ENCODE measurements at places on chromosomes 5 and 9.

- no peak for DNase-seq
Observed at GRCh38 chr5:65906256-65906655, 20.1 kb upstream of the ERBIN start.

DNA sequence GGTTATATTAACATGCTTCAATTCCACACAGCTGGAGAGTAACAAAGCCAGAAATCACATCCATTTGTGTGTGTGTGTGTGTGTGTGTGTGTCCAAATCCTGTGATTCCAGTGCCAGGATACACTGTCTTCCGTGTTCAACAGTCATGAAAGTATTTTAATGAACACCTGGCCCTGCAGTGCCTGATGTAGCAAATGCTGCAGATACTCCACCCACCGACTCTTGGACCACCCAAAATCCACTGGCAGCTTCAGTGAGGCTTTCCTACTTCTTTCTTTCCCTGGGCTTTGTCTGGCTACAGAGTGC lies 13.1 kb upstream of the INSYN2B start:
- no peak for DNase-seq

DNA sequence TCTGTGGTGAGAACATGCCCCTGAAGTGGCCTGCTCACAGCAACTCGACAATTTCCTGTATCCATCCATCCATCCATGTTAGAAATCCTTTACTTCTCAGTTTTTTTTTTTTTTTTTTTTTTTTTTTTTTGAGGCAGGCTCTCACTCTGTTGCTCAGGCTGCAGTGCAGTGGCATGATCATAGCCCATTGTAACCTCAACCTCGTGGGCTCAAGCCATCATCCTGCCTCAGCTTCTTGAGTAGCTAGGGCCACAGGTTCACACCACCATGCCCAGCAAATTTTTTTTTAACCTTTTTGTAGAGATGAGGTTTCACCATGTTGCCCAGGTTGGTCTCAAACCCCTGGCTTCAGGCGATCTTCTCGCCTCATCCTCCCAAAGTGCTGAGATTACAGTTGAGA lies 259.1 kb downstream of the ARHGAP26 start:
- DNase-seq, result no peak

- DNase-seq, result peak; percentile 36
Observed at GRCh38 chr5:17113174-17113958, 104.1 kb upstream of the BASP1 start.

DNA sequence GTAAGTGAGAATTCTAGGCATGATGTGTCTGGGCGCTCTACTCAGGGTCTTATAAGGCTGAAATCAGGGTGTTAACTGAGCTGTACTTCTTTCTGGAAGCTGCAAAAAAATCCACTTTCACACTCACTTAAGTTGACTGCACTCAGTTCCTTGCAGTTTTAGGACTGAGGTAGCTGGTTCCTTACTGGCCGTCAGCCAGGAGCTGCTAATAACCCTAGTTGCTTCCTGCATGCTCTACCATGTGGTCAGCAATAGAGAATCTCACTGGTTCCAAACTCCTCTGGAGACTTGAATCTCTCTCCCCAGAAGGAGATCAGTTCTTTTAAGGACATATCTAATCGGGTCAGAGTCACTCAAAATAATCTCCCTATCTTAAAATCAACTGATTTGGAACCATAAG lies 911.2 kb downstream of the EFNA5 start:
- no peak for DNase-seq

- peak; percentile 95 for DNase-seq
Observed at GRCh38 chr5:154517181-154517580, 39.2 kb upstream of the HAND1 start.

GRCh38 chr5:176413709-176414191 lies 2.6 kb downstream of the CLTB start:
- DNase-seq, result no peak

DNA sequence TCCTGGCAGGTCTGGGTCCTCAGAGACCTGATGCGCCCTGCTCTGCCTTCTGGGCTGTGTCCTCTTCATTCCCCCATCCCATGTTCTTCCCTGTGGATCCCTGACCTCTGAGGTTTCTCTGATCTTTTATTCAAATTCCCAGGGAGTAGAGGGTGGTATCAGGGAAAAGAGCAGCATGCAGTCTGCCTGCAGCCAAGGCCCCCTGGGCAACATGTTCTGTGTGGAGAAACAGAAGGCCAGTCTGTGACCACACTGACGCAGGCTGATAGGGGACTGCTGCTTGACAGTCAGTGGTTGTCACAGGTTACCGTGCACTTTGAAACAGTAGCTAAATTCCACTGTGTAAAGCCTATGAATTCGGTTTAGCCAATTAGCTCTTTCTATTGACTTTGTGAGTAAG lies 156.6 kb upstream of the IRX2 start:
- DNase-seq, result no peak

GRCh38 chr5:80867233-80867632 lies 92.9 kb upstream of the RASGRF2 start:
- no peak for DNase-seq

DNA sequence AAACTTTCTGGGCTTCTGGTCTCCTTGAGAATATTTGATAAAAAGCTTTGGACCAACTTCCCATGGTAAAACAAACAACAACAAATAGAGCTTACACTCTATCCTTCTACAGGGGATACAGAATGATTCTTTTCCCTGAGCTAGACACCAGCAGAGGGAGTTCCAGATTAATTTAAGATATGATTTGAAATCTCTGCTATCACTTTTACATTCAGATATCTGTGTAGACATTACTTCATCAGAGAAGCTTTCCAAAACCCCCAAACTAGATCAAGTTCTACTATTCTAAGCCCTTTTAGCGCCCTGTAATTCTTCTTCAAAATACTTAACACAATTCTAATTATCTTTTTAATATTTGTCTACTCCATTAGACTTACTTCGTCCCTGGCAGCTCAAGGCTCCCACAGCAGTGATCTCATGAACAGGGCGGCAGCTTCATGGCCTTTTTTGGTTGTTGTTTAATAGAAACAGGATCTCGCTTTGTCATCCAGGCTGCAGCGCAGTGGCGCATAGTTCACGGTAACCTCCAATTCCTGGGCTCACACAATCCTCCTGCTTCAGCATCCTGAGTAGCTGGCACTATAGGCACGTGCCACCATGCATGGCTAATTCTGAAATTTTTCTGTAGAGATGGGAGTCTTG lies 955 bp upstream of the GALNT12 start:
- no peak for DNase-seq

- DNase-seq, result no peak
Observed at GRCh38 chr5:179697108-179697507, 1.7 kb upstream of the CANX start.

DNA sequence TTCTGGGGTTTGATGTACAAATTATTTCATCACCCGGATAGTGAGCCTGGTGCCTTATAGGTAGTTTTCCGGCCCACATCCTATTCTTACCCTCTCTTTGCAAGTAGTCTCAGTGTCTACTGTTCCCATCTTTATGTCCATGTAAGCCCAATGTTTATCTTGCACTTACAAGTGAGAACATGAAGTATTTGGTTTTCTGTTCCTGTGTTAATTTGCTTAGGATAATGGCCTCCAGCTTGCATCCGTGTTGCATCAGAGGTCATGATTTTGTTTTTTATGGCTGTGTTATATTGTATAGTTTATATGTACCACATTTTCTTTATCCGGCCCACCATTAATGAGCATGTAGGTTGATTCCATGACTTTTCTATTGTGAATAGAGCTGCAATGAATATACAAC lies 136.5 kb downstream of the PRR16 start:
- no peak for DNase-seq

- no peak for DNase-seq
Observed at GRCh38 chr5:8844206-8844605, 701.7 kb downstream of the SEMA5A start.

DNA sequence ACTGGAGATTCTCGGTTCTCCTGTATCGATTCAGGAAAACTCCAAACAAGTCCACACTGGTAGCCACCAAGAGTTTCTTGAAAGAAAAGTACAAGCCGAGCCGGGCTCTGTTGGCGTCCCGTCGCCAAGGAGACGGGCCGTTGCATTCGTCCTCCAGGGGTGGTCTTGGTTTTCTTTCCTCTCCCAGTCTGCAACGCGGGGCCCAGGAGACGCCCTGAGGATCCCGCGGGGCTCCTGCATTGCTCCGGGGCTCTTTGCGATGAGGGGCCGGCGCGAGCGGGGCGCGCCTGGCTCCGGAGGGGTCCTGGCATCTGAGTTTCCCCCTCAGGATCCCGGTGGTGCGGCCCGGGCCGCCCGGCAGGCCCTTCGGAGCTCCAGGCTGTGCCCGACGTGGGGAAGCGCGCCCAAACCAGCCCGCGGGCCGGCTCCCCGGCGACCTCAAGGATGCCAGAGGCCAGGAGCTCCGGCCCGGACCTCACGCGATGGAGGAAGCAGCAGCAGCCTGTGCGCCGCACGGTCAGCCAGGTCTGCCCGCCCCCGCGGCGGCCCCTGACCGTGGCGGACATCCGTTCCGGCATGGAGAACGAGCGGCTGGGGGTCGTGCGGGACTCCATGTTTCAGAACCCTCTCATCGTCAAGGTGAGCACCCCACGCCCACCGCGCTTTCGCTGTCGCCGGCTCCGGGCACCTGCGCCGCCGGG lies at the start of gene CFAP77:
Gene CFAP77, plus strand, starts transcription at position 384 of the 701 bp plus-strand sequence. Its CDS starts 61 bp downstream, at position 445.
- DNase-seq, result peak; percentile 75

DNA sequence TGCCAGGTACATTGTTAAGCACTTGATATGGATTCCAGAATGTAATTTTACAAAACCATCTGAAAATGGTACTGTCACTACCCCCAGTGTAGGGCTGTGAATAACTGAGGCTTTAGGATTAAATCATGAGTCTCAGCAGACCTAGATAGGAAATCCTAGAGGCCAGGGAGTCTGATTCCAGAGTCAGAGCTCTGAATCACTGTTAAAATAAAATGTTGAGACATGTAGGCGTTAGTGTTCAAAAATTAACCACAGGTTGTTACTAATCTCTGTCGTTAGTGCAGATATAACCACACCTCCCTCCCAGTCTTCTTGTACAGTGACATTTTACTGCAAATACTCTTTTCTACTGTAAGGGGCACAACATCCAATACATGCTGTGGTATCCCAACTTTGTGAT lies 1828.8 kb downstream of the MAT2B start:
- DNase-seq, result no peak

GRCh38 chr5:85538362-85538761 lies 1079.4 kb upstream of the COX7C start:
- DNase-seq, result no peak

GRCh38 chr9:81737871-81738507 lies 48.6 kb upstream of the TLE1 start:
- DNase-seq, result no peak

- DNase-seq, result no peak
Observed at GRCh38 chr5:121503111-121503840, 348.4 kb upstream of the FTMT start.

DNA sequence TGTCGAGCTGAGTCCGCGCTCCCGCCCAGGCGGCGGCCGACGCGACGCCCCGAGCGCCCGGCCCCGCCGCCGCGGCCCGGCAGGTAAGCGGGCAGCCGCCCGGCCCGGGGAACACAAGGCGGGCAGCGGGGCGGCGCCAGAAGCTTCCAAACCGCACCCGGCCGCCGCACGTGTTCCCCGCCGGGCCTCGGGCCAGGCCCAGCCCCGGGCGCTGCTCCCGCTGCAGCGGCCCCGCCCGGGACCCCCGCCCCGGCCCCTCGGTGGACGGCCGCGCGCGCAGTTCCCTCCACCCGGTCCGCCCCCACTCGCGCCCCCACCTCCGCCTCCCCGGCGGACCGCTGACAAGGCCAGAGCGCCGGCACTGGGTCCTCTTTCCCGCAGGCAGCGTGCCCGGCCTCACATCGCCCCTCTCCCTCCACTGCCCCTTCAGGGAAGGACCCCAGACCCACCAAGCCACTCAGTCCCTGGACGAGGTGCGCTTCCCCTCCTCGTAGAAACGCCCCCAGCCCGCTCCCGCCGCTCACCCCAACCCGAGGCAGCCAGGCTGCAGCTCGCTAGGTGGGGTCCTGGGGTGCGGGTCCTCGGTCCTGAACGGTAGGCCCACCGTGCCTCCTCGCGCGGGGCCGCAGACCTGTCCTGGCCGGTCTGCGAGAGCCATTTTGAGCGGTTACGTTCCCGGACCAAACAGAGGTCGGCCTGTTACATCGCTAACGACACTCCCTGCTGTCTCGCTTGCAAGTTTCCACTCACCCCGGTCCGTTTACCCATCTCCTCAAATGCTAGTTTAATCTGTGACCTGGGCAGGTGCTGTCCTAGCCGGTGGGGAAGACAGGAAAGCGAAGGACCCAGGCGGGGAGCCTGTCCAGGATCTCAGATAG lies 475 bp downstream of the WDR5 start:
- peak; percentile 41 for DNase-seq

DNA sequence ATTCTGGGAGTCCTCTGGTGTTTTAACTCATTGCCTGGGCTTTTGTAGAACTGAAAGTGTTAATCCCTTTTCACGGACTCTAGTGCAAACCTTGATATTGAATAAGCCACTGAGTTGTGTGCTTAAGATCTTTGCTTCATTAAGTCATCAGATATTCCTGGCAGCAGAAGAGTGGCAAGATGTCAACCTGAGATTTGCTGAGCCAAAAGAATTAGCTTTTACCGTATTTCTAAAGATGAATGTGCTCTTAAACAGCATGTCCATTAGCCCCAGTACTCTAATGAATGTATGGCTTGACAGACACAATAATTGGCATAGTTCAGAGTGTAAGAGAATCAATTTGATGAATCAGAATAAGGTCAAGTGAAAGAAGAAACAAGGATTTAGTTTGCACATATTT lies 87.2 kb upstream of the CDH6 start:
- no peak for DNase-seq

DNA sequence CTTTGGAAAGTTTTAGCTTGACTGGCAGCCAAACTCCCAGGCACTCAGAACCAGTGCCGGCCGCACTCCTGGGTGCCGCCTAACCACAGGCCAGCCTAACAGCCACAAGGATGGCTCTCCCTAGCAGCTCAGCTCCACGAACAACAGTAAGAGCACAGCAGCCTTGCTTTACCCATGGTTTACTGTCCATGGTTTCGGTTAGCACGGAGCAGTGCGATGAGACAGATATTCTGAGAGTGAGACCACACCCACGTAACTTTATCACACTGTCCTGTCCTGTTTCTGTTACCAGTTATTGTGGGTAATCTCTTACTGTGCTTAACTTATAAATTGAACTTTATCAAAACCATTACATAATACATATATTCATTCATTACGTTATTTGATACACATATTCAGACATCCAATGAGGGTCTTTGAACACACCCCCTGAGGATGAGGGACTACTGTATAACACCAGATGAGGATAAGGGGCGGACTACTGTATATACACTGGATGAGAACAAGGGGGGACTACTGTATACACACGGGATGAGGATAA lies 12.4 kb downstream of the CLPTM1L start:
- DNase-seq, result no peak

DNA sequence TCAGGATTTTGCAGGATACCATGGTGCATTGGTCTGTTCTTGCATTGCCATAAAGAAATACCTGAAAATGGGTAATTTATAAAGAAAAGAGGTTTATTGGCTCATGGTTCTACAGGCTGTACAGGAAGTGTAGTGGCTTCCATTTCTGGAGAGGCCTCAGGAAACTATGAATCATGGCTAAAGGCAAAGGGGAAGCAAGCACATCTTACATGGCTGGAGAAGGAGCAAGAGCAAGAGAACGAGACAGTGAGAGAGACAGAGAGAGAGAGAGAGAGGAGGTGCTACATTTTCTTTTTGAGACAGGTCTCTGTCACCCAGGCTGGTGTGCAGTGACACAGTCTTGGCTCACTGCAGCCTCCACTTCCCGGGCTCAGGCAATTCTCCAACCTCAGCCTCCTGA lies 43.9 kb downstream of the P4HA2 start:
- no peak for DNase-seq

Data from ELF-1 (cell line).